ENCODE measurements at places on chromosomes 7 and 10.

- DNase-seq, result no peak
These were observed 61.2 kb upstream of the CAPZA2 start for GRCh38 chr7:116801092-116801710.

DNA sequence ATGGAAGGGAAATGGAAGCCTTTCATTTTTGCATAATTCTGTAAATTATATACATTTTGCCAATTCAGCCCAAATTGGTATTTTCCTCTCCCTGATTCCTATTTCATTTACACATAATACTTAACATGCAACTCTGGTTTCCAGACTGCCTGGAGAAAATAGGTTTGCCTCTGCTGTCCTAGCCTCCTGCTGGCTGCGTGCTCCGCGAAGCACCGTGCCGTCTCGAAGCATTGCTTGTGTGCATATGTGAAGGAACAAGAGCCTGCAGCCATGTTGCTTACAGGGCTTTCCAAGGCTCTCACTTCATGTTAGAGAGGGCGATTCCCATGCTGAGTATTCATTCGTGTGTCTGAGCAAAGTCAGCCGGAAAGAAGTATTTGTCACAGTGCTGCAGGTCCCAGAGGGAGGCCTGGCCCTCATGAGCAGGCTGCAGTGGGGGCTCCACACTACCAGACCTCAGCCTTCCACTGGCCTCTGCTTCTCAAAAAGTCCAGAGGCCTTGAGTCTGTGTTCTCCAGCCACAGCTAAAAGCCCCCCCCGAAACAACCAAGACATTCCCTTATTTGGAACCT is 66.5 kb downstream of the CLRN3 start:
- no peak for DNase-seq

DNA sequence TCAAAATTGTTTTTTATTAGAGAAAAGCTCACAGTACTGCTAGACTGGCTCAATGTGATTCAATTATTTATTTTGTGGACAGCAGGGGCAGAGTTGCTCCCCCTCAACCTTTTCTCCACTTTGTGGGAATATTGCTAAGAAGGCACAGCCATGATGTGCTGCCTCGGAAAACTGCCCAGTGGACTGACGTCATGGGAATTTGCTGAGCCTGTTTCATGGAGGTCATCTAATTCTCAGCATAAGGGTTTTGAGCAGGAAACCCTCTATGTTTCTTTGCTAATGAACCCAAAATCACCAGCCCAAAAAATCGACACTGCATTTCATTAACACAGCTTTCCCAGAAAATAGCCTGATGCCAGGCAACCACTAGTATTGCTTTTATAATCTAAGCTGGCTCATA is 228.8 kb upstream of the FAM3C start:
- no peak for DNase-seq

DNA sequence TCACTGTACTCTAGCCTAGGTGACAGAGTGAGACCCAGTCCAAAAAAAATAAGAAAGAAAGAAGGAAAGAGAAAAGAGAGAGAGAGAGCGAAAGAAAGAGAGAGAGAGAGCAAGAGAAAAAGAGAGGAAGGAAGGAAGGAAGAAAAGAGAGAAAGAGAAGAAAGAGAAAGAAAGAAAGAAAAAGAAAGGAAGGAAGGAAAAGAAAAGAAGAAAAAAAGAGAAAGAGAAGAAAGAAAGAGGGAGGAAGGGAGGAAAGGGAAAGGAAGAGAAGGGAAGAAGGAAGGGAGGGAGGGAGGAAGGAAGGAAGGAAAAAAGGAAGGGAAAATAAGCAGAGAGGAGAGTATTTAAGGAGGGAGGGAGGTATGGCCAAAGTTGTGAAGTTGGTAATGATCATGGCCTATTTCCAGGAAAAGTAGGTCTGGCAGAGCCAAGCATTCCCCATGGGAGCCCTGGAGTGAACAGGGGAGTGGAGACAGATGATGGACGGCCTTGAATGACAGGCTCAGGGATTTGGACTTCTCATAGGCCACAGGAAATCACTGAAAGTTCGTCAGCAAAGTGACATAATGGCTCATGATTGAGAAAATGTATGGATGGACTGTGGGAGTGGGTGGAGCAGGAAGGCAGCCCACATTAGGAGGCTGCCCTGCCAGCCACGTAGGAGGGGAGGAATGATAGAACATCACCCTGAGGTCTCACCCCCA is 44.8 kb upstream of the CUX1 start:
- DNase-seq, result no peak

- no peak for DNase-seq
These were observed 368.7 kb downstream of the AUTS2 start for GRCh38 chr7:69966766-69967591.

DNA sequence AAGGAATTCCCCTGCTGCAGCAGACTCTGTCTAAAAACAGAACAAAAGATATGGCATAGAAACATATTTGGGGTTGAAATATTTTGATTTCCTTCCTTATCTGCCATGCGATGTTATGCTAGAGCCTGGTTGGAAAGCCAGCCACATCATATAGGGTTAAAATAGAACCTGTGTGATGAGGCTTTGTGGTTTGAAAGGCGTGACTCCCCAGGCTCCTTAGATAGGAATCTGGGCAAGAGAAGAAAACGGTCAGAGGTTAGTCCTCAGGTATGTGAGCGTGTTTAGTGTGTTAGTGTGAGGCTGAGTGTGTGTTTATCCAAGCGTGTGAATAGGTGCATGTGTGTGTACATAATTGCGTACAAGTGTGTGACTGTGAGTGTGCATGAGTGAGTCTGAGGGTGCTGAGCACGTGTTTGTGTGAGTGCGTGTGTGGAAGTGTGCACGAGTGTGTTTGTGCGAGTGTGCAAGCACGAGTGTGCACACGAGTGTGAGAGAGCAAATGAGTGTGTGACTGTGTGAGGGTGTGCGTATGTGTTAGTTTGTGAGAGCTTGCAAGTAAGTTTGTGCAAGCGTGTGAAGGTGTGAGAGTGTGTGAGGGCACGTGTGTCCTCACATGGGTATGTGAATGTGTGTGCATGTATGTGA is 79.9 kb downstream of the COL26A1 start:
- no peak for DNase-seq

DNA sequence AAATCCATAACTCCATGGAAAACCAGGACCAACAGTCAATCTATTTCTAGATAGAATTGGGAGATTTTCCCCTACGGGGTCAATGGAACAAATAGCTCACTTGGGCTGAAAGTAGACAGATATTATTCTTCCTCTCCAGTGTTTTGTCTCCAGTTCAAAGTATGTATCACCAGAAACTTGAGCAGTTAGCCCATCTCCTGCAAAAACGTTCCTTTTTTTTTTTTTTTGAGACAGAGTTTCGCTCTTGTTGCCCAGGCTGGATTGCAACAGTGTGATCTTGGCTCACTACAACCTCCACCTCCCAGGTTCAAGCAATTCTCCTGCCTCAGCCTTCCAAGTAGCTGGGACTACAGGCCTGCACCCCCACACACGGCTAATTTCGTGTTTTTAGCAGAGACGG is 390.0 kb upstream of the AUTS2 start:
- DNase-seq, result no peak

DNA sequence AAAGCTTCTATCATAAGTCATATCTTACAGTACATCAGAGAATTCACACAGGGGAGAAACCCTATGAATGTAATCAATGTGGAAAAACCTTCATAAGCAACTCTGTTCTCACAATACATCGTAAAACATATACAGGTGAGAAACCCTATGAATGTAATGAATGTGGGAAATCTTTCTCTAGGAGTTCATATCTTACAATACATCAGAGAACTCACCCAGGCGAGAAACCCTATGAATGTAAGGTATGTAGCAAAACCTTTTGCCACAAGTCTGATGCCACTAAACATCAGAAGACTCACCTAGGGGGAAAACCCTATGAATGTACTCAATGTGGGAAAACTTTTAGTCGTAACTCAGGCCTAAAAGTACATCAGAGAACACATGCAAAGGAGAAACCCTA is 38.3 kb upstream of the ZNF248 start:
- no peak for DNase-seq

GRCh38 chr7:112497481-112497880 is 16.7 kb downstream of the LSMEM1 start:
- no peak for DNase-seq

DNA sequence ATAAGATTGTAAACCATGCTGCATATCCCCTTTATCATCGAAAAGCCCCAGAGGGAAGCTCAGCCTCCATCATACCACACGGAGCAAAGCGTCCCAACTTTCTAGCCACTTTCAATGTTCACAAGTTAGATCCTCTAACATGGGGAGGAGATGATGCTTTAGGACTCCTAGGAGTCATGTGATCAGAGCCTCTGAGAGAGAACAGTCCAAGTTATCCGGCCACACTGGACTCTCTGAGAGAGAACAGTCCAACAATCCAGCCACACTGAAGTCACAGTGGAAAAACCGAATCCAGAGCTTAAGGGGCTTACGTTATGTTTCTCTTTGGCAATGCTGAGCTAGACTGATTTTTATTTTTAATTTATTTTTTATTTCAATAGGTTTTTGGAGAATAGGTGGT is 72.5 kb downstream of the MALSU1 start:
- no peak for DNase-seq

- DNase-seq, result no peak
These were observed 482.1 kb downstream of the DNAJB6 start for GRCh38 chr7:157818701-157819454.

GRCh38 chr7:24741679-24742505 is 15.4 kb downstream of the GSDME start:
- DNase-seq, result no peak

DNA sequence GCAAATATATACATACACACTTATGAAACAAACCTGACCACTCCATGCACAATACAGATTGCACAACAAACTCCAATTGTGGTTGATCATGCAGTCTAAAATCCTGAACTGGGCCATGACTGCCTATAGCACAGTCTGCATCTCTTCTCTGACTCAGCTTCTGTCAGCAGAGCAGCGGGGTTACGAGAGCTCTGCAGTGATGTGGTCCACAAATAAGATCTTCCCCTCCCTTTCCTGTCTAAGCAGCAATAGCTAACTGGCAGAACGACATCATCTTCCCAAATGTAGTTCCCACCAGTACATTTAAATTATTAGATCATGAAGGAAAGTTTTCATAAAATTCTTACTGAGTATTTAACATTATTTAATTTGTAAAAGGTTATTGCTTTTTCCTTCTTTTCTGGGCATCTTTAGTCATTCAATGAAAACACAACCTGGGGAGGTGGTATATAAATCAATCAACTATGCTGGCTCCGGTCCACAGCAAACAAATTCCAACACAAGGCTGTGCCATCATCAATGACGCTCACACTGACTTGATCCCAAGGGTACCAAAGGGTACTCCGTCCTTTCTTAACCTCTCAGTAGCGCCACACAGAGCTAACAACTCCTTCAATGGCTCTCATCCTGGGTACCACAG is 17.1 kb downstream of the ARHGAP21 start:
- DNase-seq, result no peak

DNA sequence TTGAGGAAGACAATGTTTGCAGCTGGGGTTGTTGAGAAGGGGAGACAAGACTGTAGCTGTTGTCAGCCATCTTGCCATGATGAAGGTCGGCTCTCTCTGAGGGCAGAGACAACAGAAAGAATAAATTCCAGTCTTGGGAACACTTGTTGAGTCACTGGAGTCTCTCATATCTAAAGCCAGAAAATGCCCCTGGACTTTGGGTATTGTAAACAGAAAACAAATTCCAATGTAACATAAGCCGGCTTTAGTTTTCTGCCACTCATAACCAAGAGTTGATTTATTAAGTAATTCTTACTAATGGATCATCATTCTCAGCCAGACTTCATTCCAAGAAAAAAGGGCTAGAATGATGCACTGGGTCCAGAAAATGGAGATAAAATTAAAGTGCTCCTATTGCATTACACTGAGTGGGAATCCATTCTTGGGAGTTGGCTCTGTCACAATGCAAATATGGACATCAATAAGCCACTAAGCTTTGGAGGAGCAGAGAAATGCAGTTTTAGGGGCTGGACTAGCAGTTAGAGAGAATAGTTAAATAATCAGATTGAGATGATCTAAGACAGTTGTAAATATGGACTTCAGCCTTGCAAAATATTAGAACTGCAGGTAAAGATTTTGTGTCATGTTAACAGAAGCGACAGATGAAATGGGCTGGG is 78.9 kb downstream of the ADAM12 start:
- DNase-seq, result no peak

DNA sequence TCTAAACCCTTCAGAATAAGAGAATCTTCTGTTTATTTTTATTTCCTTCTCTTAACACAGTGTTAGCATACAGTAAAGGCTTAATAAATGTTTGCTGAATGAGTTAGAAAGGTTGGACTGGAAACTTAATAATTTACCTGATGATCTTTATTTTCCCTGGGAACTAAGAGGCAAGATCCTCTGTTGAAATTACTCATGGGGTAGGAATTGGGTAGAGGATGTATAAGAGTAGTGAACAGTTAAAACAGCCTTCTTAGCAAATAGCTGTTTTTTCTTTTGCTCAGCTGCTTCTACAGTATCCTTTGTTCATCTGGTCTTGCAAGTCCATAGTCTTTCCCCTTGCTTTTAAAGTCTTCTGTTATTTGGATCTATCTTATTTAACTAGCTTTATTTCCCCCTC is 80.0 kb downstream of the AKAP9 start:
- DNase-seq, result no peak

GRCh38 chr10:50279489-50279888 is 28.2 kb upstream of the ASAH2 start:
- no peak for DNase-seq

DNA sequence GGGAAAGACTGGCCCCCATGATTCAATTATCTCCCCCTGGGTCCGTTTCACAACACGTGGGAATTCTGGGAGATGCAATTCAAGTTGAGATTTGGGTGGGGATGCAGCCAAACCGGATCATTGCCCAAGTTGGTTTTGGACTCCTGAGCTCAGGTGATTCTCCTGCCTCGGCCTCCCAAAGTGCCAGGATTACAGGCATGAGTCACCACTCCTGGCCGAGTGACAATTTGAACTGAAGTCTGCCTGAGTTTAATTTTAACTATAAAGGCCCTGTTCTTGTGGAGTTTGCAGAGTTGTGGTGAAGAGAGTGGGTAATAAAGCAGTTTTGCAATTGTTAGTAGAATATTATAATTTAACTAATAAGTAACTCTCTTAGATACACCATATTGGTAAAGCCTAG is 78.3 kb downstream of the GALNT17 start:
- no peak for DNase-seq

GRCh38 chr7:71486856-71487628 is 355.1 kb downstream of the GALNT17 start:
- DNase-seq, result no peak

Measured in esophagus squamous epithelium (tissue), 5 donors.